ENCODE measurements at places on chromosomes 1 and 21.

DNA sequence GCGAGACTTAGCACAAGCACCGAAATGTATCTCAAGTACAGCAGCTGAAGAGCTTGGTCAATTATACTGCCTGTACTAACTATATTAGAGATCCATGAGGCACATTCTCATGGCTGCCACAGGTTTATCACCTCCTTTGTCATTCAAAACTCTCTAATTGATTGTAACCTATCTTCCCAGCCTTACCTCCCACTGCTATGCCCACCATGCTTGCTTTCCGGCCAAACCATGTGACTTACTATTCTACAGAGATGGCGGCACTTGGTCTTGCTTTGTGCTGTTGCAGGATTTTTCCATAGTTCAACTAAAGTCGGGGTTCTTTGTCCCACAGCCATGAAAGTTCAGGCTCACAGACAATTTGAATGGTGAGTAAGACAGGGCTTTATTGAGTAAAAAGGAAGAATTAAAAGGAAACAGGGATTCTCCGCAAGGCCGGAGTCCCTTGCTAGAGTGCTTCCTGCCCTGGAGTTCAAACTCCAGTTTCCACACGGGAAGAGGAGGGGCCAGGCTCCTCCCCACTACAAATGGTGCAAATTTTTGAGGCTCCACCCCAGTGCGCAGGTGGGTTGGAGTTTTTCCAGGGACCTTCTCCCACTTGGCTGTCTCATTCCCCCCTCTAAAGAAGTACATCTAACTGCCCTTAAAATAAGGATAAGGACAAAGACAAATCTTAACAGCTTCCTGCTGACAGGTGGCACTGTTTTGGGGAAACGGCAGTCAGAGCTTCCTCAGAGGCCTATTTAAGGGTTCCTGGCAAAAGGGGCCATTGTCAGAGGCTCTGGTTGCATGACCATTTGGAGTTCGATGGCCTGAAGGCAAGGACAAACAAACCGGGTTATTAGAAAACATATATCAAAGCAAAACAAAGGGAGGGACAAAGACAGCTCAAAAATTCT lies 28.7 kb downstream of the FMO2 start:
- DNase-seq = no peak

- DNase-seq = peak; percentile 71
These were observed 2.5 kb upstream of the BCL10 start for GRCh38 chr1:85278853-85279314.

- no peak for DNase-seq
These were observed 49.9 kb downstream of the PRKCZ start for GRCh38 chr1:2099886-2100779.

GRCh38 chr21:37009740-37010341 lies 3.3 kb downstream of the RIPPLY3 start:
- DNase-seq = peak; percentile 74

DNA sequence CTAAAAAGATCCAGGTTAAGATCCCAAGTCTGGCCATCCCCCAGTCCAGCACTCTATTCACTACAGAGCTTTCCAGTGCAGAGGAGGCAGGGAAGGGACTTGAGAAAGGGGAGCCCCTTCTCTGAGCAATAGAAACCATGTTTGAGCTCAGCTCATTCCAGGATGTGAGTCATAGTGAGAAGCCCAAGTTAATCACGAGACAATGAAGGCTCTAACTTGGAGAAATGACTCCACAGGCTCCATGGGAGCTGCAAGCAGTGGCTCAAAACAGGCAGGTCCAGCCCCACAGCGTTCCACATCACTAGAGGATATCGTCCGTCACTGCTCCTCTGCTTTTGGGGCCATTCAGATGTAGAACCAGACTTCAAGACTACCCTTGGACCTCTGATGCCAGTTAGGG lies 59.1 kb downstream of the CAMK2N1 start:
- no peak for DNase-seq

GRCh38 chr1:45297666-45298356 lies 28.9 kb upstream of the HPDL start:
- no peak for DNase-seq

DNA sequence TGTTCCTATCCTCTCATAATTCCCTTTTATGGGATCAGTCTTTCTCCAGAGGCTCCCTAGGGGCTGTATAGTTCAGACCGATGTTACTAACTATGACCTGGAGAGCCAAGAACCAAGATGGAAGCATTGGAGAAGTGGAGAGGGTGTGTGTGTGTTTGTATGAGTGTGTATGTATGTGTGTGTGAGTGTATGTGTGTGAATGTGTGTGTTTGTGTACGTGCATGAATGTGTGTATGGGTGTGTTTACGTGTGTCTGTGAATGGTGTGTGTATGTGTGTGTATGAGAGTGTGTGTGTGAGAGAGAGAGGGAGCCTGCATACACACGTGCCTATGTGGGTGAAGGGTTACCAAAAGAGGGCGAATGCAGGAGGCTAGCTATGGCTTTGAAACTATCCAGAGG lies 4.9 kb downstream of the MYBPHL start:
- DNase-seq = no peak

DNA sequence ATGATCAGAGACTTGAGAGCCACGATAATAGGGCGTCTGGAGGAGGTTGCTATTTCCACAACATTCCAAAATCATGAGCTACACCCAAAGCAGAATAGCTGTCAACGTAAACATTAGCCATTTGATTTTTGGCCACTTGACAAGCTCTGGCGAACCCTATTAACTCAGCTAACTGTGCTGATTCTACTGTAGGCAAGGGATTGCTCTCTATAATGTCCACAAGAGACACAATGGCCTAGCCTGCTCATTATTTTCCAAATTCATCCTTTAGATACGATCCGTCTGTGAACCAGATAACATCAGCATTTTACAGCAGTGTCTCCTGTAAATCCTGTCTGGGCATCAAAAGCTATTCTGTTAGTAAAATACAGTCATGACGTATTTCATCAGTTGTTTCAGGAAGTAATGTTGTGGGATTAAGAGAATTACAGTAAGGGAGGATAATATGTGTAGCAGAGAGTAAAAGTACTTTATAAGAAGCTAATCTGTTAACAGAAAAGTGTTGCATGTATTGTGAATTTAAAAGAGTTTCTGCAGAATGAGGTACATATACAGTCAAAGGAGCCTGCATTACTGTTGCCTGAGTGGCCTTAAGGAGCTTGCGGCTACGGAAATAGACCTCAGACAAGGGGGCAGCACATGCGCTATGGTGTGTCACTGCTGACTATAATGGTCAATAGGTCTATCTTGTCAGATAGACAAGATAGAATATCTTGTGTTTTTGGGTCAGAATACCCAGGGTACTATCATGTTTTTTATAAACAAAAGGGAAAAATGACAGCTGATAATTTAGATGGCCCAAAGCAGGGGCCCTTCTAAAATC lies 44.9 kb upstream of the TINAGL1 start:
- DNase-seq = no peak

GRCh38 chr1:116587501-116588227 lies 16.8 kb upstream of the CD58 start:
- DNase-seq = no peak

GRCh38 chr1:19315378-19316198 lies 3.5 kb downstream of the SLC66A1 start:
- no peak for DNase-seq

DNA sequence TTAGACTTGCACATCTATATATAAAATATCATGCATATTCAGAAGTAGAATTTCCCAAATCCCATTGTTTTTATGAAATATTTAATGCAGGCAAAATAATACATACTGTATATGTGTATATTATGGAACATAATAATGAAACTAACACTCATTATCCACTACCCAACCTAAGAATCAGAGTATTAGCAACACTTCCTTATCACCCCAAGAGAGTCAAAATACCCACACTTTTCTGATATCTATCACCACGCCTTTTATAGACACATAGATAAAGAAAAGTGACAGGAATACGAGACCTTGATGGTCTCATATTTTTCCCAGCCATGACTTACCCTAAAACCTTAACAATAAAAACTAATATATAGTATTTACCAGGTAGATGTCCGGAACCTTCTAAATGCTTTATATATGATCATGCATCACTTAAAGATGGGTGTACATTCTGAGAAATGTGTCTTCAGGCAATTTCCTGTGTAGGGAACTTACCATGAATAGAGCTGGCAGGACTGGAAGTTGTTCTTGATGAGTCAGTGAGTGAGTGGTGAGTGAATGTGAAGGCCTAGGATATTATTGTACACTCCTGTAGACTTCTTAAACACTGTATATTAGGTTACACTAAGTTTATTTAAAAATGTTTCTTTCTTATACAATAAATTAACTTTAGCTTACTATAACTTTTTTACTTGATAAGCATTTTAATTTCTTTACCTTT lies 45.5 kb downstream of the TNFSF4 start:
- DNase-seq = no peak

GRCh38 chr21:38171723-38172344 lies 85.0 kb upstream of the KCNJ15 start:
- DNase-seq = no peak

- no peak for DNase-seq
These were observed 52.0 kb upstream of the ARHGEF16 start for GRCh38 chr1:3402258-3403010.

DNA sequence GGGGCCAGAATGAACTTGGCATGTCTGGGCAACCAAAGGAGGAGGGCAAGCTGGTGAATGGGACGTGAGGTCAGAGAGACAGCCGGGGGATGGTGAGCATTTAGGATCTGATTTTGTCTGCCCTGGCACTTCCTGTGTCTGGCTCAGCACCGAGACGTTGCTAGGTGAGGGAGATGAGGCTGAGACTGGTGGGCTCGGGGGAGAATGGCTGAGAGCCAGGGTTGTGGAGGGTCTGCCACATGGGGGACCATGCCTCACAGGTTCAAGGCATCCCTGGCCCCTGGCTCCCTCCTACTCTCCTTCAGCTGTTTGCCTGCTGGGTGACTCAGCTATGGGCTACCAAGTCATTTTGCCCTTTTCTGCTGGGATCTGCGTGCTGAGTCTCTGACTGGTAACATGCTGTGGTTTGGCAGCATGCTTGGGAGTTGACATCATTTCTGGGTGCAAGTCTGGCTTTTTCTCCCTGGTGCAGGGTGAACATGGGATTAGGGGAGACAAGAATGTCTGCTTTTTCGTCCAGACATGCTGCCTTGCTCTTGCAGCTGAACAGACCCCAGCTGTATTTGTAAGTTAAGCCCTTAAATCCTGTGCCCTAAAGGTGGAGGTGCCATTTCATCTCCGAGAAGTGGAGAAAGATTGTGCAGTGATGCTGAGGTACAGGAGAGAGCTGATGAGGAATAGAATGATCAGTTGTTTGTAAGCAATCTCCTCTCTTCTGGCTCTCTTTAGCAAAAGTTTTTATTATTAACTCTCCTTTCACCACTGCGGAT lies 17.6 kb downstream of the GALNT2 start:
- no peak for DNase-seq

- no peak for DNase-seq
These were observed 84.1 kb downstream of the ADCY10 start for GRCh38 chr1:167829868-167830267.

DNA sequence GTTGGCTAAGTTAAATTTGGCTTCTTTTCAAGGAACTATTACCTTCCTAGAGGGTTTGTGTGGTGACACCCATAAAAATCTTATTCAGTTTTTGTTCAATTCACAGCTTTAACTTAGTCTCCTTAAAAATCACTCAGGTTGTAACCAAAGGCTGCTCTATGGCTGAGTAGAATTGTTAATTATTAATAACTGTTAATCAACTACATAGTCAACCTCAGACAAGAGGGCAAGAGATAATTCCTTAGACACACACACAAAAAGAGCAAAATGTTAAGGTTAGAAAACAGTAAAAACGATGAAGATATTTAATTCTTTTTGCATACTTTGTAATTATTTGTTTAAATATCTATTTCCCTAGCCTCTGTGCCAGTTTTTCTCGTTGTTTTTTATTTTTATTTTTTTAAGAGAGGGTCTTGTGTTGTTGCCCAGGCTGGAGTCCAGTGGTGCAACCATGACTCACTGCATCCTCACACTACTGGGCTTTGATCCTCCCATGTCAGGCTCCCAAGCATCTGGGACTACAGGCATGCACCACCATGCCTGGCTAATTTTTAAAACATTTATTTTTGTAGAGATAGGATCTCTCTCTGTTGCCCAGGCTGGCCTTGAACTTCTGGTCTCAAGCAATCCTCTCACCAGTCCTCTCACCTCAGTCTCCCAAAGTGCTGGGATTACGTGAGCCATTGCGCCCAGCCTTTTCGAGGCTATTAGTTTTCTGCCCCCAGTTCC lies 215.2 kb downstream of the DISC1 start:
- no peak for DNase-seq

Measured in CD4-positive, alpha-beta T cell treated with Interleukin-4 for 4 hours (primary cell).